ENCODE measurements at places on chromosomes 7 and 10.

DNA sequence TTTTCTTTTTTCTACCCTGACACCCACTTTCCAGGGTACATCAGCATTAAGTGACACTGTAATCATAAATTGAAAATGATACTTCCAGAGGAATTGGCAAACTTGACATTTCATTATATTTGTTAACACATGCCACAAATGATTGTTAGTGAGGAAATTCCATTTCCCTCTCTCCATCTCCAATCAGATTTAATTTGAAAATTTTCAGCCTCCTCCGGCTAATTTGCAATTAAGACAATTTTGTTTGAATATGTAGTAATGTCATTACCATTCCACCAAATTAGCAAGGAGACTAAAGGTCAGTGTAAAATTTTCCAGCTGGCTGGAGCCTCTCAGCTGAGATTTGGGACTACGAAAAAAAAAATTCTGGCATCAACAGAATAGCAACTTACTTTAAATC, 242.7 kb downstream of the FOXP2 start:
- DNase-seq = peak; percentile 30

DNA sequence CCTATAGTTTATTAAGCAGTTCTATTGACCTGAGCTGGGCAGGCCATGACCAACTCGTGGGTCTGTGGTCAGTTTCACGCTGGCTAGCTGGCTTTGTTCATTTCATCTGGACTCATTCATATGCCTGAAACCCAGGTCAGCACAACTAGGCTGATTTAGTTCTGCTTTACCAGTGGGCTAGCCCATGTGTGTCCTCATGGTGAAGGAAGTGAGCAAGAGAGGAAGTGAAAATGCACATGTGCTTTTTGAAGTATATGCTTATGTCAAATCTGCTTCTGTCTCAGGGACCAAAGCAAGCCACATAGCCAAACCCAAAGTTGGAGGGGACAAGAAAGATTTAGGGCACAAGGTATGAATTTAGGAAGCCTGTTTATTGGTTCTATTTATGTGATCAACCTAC, 154.5 kb downstream of the RNF133 start:
- no peak for DNase-seq

DNA sequence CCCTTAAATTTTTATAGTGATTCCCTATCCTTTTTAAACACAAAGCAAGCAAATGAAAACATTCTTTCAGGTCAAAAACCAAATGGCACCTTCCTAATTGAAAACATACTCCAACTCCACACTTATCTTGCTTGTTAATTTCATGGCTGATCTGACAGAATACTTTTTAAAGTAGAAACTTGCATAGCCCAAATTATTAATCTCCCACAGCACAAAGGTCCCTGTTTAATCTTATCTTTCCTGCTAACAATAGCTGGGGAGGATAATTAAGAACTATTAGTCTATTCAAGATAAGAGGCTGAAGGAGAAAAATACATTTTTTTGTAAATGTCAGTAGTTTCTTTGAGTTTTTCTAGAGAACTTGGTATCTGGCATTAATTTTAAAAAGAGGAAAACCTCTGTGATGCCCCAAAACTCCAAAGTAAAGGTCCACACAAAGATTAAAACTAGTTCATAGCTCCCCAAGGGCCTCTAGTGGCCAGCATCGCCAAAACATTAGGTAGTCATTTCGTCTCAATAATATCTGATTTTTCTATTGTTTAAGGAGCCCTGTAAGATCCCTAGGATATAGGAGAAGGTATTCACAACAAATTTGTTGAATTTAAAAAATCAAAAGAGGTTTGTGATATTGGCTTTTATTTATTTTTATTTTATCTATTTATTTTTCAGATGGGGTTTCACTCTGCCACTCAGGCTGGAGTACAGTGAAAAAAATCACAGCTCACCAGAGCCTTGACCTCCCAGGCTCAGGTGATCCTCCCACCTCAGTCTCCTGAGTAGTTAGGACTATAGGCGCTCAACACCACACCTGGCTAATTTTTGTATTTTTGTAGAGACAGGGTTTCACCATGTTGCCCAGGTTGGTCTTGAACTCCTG, 14.7 kb downstream of the CDNF start:
- no peak for DNase-seq

GRCh38 chr7:152907042-152907761, 147.7 kb downstream of the ACTR3B start:
- no peak for DNase-seq

Measured in NCI-H2171 (cell line).